ENCODE measurements at places on chromosomes 11 and 22. TPM values are rescaled to one million over a fixed set of nuclear protein-coding genes. Genes with fewer than 3 reads are reported as not detected.

DEUP1 gene
- not detected for total RNA-seq

TMEM191C gene
- 2.4 TPM for total RNA-seq

MYEOV gene
- 0.72 TPM for total RNA-seq

OR56A4 gene
- total RNA-seq: not detected

P2RY6 gene
- not detected for total RNA-seq

RAD9A gene
- 4.2 TPM for total RNA-seq

SUSD2 gene
- total RNA-seq: 0.02 TPM

XRRA1 gene
- 22.3 TPM for total RNA-seq

PRR5L gene
- total RNA-seq: 54.0 TPM

IL18 gene
- total RNA-seq: 6.0 TPM

CDCA5 gene
- 20.3 TPM for total RNA-seq

CST6 gene
- total RNA-seq: not detected

DRD2 gene
- total RNA-seq: not detected

MYO18B gene
- total RNA-seq: not detected

TCF20 gene
- 21.1 TPM for total RNA-seq

SGSM1 gene
- 0.26 TPM for total RNA-seq

SOX6 gene
- 17.2 TPM for total RNA-seq

C22orf42 gene
- total RNA-seq: not detected

KCNQ1OT1 gene
- total RNA-seq: 0.49 TPM

TPBGL gene
- not detected for total RNA-seq

MRPL40 gene
- 51.3 TPM for total RNA-seq

SCGB1C1 gene
- not detected for total RNA-seq

OR52A1 gene
- not detected for total RNA-seq

OR8A1 gene
- total RNA-seq: not detected

SCN2B gene
- total RNA-seq: not detected

NXPE1 gene
- not detected for total RNA-seq

PDE3B gene
- total RNA-seq: 22.0 TPM

ZP1 gene
- not detected for total RNA-seq

PPFIA1 gene
- 26.9 TPM for total RNA-seq

MPZL3 gene
- total RNA-seq: 3.6 TPM

NLRP14 gene
- 0.07 TPM for total RNA-seq

GSTT2 gene
- not detected for total RNA-seq

SLC22A12 gene
- total RNA-seq: not detected

TRIM6 gene
- 8.5 TPM for total RNA-seq

TNNI2 gene
- total RNA-seq: not detected

TMEM121B gene
- total RNA-seq: not detected

CRYBB2 gene
- total RNA-seq: not detected

SUN2 gene
- total RNA-seq: 15.6 TPM

H19 gene
- total RNA-seq: 1.5 TPM

SLC43A1 gene
- total RNA-seq: 5.1 TPM

ABTB2 gene
- total RNA-seq: 1.3 TPM

WT1 gene
- total RNA-seq: 0.25 TPM

C11orf86 gene
- not detected for total RNA-seq

BMAL1 gene
- total RNA-seq: 10.6 TPM

C1QTNF5 gene
- not detected for total RNA-seq

TIGD3 gene
- total RNA-seq: 0.26 TPM

All from NCI-H460 (cell line).